Suprapubic skin (tissue), 4 donors: ENCODE measurements at places on chromosomes 4 and X.
A peak's percentile ranks its signal among the peaks of the same experiment; 100 is the strongest.

DNA sequence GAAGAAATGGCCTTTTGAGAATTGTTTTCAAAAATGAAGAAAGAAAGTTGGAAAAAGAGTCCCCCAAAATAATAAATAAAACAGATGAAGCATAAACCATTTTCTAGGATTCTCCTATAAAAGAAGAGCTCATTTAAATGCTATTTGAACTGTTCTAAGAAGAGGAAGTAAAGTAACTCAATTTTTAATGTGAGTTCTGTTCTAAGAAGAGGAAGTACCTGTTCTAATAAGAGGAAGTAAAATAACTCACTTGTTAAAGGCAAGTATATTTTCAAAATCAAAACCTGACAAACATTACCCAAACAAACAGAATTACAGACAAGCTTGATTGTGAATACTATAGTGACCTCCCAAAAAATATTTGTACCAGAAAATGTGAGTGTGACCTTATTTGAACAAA, 1326.3 kb downstream of the C4orf33 start:
- no peak for DNase-seq

GRCh38 chr4:119746951-119747350, 118.3 kb upstream of the PDE5A start:
- DNase-seq, result no peak

DNA sequence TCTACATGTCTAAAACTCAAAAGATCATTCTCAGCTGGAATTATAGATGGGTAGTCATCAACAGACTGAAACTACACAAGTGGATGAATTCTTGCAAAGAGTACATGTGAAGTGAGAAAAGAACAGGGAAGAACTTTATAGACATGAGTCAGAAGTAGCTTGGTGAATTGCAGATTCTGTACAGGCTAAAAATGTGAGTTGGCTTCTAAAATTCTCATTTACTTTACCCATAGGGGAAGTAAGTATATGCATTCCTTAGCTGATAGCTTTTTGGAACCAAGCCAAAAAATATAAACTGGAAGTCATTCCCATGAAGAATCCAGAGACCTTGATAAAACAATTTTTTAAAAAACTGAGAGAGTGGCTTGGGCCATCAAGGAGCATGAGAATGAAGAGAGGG, 584.2 kb upstream of the FTHL17 start:
- no peak for DNase-seq

DNA sequence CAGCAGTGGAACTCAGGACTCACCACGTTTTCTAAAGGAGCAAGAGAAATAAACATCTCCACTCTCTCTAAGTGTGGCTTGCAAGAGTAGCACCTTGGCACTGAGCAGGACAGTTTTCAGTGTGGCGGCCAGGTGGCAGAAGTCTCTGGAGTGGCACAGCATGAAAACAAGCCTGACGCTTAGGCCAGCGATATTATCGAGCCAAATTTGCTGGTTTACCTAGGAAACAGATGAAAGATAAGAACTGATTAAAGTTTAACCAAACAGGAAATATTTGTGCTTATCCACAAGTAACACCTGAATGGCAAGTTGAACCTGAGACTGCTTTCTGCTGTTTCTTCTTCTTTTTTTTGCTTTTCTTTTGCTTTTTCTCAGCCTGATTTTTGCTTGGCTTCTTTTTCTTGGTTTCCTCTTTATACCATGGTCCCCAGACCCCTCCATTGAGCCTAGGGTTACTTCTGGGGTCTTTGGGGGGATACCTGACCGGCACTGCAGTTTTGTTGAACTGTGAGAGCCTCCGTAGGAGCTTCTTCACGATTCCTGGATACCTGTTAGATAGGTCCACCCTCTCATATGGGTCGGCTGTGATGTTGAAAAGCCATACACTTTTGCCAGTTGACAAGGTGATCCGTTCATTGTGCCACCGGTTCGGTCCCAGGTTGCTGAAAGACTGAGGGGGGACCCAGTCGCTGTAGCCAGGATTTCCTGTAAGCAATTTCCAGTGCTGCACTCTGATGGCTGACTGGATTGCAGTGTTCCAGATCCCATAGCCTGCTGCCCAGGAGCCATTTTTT, 77.3 kb downstream of the ARSJ start:
- no peak for DNase-seq

DNA sequence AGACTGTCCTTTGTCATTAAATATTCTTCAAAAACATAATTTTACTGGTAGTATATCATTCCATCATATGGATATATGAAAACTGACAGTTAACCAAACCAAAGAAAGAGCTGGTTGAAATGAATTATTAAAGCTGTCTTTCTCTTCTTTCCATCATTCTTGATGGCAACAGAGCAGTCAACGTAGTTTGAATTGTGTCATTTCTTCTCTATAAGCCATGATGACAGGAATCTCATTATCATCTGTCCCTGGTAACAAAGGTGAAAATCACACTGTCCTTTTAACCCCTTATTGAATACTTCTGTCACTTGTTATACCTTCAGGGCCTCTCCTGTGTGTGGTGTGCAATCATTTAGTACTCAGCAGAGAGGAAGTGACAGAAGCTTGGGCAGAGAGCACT, 197.0 kb upstream of the SLITRK2 start:
- no peak for DNase-seq

GRCh38 chrX:72495046-72495445, 77.6 kb downstream of the HDAC8 start:
- no peak for DNase-seq

GRCh38 chrX:132017431-132018185, 5.5 kb upstream of the STK26 start:
- DNase-seq, result no peak

GRCh38 chr4:27568236-27568951, 707.8 kb downstream of the STIM2 start:
- no peak for DNase-seq

DNA sequence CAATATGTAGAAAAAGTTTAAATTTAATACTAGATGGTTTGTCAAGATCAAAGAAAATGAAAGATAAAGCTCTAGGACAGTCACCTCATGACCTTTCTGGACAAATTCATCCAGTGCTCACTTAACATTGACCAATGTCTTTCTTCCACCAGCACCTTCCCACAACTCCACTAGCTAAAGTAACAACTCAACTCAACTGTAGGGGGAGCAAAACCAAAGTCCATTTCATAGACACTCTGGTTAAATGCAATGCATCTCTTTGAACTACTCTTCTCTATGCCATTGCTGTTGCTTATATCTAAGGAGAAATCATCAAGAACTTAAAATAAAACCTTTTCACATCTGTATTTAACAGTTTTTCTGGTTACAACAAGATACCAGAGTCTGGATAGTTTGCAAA, 25.1 kb downstream of the UGT2B4 start:
- no peak for DNase-seq

DNA sequence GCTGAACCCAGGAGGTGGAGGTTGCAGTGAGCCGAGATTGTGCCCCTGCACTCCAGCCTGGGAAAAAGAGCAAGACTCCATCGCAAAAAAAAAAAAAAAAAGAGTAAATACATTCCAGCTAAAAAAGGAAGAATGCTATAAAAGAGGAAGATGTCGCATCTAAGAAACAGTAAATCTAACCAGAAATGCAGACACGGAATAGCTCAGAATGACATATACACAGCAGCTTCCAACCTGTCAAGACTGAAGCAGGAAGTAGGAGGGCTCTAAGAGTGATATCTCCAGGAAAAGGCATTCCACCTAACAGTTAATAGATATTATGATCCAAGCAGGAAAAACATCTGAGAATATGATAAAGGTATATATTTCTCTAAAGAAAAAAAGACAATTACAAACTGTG, 16.0 kb downstream of the CLOCK start:
- no peak for DNase-seq

GRCh38 chrX:130120746-130121504, 10.6 kb upstream of the ELF4 start:
- DNase-seq, result peak; percentile 86

- DNase-seq, result no peak
Observed at GRCh38 chrX:81586096-81586495, 384.2 kb downstream of the SH3BGRL start.

DNA sequence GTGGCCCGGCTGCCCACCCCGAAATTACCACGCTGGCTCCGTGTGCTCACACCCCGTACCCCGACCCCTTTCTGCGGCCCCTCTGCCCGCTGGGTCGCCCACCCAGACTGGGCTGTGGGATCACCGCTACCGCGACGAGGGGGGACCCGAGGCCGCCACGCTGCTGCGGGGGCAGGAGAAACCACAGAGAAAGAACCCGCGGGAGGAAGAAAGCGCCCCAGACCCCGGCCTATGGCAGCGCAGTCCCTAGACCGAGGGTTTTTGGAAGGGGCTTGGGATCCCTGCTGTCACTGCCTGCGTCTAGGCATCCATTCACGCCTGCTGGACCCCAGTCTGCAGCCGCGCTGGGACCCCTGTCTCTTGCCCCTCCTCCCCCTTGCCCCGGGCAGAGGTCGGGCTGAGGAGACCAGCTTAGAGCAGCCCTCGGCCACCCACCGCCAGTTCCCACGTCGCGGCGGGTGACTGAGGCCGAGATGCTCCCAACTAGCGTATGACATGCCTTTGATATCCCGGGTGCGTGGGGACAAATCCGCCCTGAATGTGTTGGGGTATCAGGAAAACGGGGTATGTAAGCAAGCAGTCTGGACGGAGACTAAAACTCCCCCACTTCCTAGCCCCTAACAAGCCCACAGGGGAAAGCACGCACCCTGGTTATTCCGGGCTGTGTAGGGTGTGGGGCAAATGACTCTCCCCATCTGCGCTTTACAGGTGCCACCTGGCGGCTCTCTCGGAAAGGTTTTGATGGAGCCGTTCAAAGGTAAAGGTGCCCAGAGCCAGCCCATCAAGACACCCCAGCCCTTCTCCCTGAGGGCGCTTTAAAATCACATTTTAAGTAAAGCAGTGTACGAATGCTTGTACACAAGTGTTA, 862 bp upstream of the INPP4B start:
- no peak for DNase-seq

GRCh38 chr4:36333303-36333877, 52.0 kb downstream of the DTHD1 start:
- DNase-seq, result no peak

- DNase-seq, result no peak
Observed at GRCh38 chrX:141811438-141811837, 26.7 kb upstream of the MAGEC3 start.

- no peak for DNase-seq
Observed at GRCh38 chr4:136112116-136112515, 1420.2 kb downstream of the PCDH18 start.

- no peak for DNase-seq
Observed at GRCh38 chr4:107519053-107519452, 201.0 kb downstream of the PAPSS1 start.

DNA sequence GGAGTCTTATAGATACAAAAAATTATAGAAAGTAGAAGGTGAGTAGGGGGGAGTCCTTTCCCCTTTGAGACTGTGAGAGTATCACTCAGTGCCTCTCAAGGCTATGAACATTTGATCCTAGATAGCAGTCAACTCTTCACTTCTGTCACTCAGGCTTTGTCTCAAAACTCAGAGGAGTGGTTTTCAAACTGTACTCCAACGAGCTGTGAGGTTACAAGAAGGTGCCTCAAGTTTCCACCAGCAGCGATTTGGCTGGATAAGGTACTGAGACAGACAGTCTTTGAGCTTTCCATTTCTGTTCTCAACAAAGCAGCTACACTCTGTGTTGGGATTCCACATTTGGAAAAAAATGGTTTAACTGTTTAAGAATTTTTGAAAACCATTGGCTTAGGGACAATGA, 48.0 kb upstream of the NDST3 start:
- no peak for DNase-seq

- no peak for DNase-seq
Observed at GRCh38 chr4:75514949-75515612, 808 bp downstream of the THAP6 start.

DNA sequence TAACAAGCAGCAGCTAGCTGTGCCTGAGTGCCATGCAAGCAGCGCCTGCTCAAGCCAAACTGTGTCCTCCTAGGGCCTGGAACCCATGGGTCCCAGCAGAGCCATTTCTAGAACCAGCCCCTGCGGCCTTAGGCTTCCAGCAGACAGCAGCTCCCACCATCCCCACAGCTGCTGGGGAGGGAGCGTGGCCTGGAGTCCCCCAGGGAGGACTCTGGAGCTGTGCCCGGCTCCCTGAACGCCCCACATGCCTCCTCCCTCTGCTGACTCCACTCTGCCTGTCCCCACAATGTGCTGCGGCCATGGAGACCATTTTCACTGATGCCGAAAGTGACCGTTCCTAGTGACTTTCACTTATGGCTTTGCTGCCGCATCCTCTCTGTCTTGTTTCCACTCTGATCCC, 45.9 kb downstream of the GAK start:
- DNase-seq, result no peak

DNA sequence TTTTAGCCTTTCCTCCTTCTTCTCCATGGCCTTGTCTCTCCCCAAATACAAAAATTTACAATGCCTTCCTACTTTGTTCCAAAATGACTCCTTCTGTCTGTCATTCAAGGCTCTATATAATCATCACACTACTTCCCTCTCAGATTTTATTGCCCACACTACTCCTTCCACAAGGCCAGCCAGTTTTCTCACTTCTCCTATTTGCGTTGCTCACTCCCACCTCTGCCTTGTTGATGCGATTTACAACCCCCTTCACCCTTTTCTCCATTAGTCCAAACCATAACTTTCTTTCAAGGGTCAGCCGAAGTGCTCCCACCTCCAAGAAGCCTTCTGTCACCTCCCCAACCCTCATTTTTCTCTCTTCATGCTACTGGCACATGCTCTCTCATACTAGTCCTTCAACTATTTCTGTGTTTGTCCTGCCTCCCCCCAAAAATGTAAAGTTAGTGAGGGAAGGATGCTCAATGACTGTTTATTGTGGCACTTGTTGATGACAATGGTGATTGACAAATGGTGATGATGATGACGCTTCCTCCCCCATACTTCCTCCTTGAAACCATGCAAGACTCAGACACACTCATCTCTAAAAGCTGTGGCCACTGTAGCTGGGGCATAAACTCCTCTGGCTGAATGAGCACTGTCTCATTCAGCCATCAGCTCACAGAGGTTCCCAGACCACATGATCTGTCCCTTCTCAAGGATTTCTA, 2.7 kb upstream of the XKRX start:
- DNase-seq, result no peak

DNA sequence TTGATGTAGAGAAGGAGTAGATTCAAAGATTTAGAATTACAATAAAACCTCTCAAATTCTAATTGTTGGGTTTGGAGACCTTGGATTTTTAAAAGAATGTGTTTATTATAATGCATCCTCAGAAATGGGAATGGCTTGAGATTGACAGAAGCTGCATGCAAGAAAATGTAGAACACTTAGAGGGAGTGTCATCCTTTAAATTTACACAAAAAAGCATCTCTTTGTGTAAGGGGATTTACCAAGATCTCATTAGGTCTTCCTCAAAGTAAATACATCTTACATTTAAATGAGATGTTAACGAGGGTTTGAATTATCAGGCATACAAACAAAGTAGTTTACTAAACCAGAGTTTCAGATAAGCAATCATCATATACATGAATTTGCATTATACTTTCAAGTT, 615.0 kb downstream of the FAM133A start:
- DNase-seq, result no peak

DNA sequence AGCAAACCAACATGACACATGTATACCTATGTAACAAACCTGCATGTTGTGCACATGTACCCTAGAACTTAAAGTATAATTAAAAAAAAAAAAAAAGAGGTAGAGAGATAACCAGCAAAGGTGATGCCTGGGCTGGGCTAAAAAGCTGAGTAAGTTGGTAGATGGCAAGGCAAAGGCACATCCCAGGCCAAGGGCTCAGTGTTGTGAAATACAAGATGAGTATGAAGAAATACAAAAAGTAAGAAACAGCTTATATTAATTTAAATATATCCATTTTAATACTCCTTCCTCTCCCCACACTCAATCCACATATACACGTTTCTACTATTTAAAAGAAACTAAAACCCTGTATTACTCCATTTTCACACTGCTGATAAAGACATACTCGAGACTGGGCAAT, 25.8 kb downstream of the TEC start:
- DNase-seq, result no peak
